ENCODE measurements at places on chromosomes 7 and 10.
A peak's percentile ranks its signal among the peaks of the same experiment; 100 is the strongest.

DNA sequence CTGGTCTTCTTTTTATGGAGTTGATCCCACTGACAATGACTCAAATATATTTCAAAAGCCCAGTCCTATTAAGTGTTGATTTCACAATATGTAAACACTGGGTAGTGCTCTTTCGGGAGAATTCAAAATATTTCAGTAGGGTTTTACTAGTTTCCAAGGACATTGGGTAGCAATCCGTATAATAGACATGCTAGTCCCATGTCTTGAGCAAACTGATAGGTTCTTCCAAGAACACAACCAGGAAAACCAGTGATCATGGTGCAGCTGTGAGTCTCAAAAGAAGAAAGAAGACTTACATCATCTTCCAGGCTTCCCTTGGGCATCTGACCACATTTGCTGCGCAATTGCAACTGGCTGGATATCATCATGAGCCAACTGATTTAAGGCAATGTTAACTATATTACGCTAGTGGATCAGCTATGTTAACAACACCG lies 59.3 kb upstream of the APBB1IP start:
- no peak for DNase-seq

DNA sequence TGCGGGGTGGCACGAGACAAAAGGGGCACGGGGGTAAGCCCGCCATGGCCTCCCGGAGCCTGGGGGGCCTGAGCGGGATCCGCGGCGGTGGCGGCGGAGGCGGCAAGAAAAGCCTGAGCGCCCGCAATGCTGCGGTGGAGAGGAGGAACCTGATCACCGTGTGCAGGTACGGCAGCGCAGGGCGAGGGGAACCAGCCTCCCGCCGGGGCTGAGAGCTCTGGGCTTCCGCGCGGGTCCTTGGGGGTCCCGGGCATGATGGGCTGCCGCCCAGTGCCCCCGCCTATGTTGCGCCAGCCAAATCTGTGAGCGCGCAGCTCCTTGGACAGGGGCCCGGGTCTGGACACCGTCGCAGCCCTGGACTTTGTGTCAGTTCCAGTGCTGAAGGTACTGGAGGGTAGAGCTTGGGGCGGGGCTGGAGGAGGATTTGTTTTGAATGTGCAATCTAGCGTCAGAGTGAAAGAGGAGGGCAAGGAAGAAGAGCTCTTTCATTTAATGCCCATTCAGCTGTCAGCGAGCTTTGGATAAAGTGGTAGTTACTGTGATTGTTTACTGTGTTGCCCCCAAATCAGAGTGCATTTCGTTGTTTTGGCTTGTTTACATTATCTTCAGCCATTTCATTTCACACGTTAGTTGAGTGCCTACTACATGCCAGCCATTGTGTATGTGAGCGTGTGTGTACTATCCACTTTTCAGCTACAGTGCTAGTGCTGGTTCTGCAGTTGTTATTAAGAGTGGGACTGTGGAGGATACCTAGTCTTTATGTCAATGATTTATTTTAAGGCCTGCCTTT lies 777 bp downstream of the RUNDC3B start:
- DNase-seq: no peak

DNA sequence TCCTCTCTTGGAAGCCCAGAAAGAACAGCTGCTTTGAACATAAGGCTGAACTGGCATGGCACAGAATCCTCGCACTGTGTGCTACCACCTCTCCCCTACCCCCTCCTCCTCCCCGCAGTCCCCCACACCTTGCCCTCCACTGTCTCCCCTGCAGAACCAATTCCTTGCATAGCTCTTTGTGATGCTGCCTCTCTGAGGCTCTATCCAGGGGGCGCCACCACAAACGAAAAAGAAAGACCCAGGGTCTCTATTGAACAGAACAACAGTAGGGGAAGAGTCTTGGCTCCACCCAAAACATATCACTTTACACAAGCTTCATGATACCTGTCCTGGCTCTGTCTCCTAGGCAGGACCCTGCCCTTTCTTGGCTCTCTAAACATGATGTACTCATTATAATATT lies 26.2 kb upstream of the EBLN1 start:
- DNase-seq: no peak

- DNase-seq: peak; percentile 98
These were observed 699.4 kb upstream of the GALNT17 start for GRCh38 chr7:70432567-70433001.

DNA sequence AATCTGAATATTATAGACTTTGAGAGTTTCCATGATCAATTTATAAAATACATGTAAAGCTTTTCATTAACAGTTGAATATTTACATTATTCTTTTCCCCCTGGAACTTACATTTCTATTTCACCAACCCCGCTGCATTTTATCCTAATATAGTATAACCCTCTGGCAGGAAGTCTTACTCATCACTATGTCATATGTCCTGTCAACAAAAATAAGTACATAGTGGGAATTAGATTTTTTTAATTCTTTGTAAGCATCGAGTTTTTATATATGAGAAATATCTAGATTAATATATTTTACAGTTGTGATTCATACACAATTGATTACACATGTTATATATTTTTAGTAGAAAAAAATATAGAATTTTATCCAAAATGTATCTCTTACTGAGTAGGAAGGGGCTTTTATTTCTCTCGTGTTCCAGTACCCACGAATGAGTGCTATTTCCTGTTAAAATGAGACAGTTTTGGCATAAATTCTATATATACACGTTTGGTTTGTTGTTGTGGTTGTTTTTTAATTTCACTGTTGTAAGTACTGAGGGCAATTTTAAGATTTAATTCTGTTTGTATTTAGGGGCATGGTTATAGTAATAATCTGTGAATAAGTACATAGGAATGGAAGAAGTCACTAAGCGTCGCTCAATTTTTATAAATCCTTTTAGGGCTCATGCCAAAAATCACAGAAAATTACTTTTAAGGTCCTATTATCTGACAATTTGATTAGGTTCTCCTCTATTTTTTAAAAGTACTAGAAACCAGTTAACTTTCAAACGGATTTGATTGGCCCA lies 87.1 kb downstream of the HECW1 start:
- no peak for DNase-seq

DNA sequence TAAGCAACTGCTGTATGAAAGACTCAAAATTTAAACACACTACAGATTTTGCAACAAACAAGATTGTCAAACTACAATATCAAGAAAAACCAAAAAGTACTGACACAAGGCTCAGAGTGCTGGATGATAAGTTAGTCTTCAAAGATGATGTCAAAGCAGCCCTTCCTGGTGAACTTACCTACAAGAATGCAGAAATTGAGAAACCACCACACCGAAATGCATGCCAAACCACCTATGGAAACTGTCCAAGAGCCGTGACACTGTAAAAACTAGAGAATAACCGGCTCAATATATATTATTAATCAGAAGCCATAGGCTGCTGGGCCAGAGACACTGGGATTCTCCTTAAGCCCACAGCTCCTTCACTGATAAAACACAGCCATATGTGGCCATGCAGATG lies 25.3 kb downstream of the DENND11 start:
- DNase-seq: no peak

DNA sequence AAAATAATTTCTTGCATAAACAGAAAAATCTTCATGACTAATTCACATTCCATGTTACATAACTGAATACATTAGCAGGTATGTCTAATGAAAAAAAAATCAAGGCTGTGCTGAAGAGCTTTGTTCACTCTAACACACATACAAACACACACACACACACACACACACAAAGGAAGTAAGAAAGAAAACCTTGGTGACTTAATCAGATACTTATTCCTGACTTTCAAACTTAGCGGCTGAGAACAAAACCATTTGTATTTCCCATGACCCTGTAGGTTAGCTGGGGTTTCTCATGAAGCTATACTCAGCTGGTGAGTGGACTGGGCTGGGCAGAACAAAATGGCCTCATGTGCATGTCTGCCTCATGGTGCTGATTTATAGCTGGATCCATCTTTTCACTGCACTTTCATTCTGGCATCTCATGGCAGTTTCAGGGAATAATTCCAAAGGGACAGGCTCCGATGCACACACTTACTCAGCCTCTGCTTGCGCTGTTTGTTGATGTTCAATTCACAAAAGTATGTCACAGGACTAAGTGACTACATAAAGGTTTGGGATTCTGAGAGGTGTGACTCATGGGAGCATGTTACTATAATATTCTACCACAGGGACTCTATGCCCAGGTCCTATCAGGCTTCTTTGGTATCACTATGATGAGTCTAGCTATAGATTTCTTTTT lies 161.2 kb downstream of the PCLO start:
- no peak for DNase-seq

DNA sequence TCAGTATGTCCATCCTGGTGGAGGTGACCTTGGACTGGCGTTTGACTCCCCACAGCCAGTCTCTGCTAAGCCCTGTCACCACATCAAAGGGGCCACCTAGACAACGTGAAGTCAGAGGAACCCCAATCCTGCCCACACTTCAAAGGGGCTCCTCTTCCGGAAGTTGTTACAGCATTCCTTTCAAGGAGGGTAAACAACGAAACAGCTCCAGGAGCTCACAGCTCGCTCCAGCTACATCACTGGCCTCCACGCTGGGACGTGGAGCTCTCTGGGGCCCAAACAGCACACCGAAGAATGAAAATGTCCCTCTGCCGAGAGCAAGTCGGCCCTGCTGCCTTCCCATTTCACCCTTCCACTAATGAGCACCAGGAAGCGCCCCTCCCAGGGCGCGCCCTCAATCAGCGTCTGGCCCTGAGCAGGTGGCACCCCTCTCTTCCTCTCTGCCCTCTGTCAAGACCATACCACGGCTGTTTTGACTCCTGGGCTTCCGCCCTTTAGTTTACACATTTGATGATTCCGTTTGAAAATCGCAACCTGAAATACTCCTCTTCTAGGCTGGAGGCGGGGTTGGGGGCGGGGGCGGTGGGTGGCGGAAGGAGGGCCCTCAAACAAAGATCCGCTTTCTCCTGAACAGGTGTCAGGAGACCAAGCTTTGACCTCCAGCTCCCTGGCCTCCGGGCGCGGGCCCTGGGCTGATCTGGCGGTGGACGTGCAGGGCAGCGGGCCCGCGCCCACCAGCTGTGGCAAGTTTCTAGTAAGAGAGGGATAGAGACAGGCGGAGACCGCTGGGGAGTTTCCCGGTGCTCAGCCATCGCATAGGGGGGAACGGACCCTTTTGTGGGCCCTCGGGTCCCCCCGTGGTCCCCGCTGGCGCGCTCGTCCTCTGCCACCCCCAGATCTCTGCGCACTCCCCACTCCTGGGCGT lies 53.1 kb upstream of the KDM7A start:
- DNase-seq: no peak

DNA sequence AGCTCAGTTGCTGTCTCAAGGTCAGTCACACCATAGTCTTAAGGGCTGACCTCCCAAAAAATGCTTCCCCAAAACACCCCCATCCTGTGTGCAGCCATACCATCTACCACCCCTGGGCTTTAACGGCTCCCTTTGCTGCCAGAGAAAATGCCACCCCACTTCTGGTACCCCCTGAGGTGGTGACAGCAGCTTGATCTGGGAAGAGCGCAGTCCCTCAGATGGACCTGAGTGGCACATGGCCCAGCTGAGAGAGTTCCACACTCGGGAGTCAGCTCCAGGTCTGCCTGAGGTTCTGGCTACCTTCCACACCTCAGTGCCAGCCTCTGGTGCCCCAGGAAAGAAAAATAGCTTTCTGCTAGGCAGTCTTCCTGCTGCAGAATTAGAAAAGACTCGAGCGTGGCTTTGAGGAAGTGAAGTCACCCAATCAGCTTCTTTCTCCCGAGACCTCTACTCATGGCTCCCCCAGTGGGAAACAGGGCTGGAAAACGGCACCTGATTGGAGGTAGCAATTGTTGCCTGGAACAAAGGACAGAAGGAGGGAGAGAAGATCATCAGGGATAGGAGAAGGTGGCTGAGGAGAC lies 151.7 kb downstream of the ARHGAP21 start:
- no peak for DNase-seq

GRCh38 chr7:114825423-114825951 lies 96.4 kb upstream of the MDFIC start:
- no peak for DNase-seq

DNA sequence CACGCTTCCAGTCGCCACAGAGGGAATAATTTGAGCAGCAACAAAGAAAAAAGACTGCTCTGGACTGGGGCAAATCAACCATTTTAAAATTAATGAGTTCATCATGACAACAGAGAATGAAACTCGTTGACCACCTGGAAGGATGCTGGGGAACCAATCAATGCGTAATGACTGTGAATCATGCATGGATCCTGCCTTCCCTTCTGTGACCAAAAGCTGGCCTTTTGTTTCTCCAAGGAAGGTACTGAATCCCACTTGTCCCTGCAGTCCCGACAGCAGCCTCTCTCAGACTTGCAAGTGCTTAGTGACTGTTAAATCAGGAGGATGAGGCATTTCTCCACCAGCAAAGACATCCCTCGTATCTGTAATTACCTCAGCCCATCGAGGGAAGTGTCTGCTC lies 68.0 kb upstream of the TNS3 start:
- no peak for DNase-seq

- no peak for DNase-seq
These were observed 43.0 kb downstream of the UNCX start for GRCh38 chr7:1275451-1276381.

GRCh38 chr10:131311661-131312477 lies at the start of gene TCERG1L:
Gene TCERG1L, minus strand, starts transcription at chr10:131311721. Its CDS starts 86 bp downstream, at chr10:131311635.
- no peak for DNase-seq

DNA sequence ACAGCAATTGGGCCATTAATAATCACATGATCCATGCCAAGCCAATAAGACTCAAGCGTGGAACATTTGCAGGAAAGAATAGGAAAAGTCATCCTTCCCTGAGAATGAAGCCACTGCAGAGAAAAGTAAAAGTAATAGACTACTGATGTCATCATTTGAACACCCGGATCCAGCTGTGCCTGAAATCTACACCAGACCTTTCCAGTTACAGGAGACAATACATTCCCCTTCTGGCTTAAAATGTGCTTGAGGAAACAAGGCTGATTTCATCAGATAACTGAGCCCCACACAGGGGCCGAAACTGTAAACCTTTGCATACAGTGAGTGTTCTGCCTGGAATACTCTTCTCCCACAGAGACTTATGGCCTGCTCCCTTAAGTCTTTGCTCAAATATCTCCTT lies 232.8 kb downstream of the KCNMA1 start:
- no peak for DNase-seq

DNA sequence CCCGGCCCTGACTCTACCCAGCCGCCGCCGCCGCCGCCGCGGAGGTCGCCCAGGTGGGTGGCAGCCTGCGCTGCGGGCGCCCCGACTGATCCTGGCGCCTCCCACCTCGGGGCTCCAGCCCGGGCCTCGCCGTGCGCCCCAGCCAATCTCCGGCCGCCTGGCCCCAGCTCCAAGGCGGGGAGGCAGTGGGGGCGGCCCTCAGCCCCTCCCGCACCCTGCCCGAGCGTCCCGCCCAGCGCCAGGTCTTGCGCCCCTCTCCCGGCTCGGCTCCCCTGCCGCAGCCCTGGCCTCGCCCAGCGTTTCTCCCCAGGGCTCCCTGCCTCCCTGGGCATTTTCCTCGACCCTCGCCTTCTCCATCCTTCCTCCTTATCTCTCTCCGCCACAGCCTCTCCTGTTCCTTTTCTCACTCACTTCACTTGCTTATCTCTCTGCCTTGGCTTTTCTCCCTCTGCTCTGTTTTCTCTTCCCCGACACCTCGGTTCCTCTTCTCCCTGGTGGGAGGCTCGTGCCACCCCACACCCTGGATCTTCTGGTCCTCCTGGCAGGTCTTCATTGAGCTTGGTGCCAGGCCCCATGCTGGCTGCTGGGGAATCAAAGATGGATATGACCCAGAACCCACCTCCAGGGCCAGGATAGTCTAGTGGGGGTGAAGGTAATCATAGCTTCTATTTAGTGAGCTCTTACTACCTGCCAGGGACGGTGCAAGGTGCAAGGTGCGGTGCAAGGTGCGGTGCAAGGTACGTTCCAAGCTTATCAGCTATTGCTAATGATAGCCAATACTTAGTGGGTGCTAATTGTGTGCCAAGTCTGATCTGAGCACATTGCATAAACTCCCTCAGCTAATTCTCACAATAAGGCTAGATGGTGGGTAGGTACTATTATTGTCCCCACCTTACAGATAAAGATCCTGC lies at the start of gene SFRP5:
TSS of gene SFRP5 (minus strand) at position 87 of the 911 bp plus-strand sequence. CDS start 166 bp downstream, outside the sequence.
- DNase-seq: no peak

GRCh38 chr10:22816298-22816653 lies 101.9 kb upstream of the PIP4K2A start:
- DNase-seq: no peak
